Urinary bladder (tissue), 4 donors: ENCODE measurements at places on chromosomes 1 and 21. TPM values are rescaled to one million over a fixed set of nuclear protein-coding genes. Genes with fewer than 3 reads are reported as not detected.

The LYST gene
- 62.7 TPM for total RNA-seq

DNA sequence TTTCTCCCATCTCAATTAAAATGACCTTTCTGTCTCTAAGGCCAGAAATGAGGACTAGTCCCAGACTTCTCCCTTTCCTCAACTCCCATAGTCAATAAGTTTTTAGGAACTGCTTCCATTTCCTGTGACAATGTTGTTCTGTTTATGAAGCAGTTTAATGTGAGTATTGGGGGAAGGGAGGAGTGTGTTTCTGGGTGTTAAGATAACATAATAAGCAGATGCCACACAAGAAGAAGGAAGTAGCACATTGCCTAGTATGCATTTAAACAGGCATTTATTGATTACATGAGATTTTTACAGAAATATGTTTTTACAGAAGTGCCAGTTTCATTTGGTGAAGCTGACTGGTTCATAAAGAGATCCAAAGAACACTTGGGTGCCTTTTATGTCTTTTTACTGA lies 65.6 kb upstream of the TNR start:
- no peak for DNase-seq

DNA sequence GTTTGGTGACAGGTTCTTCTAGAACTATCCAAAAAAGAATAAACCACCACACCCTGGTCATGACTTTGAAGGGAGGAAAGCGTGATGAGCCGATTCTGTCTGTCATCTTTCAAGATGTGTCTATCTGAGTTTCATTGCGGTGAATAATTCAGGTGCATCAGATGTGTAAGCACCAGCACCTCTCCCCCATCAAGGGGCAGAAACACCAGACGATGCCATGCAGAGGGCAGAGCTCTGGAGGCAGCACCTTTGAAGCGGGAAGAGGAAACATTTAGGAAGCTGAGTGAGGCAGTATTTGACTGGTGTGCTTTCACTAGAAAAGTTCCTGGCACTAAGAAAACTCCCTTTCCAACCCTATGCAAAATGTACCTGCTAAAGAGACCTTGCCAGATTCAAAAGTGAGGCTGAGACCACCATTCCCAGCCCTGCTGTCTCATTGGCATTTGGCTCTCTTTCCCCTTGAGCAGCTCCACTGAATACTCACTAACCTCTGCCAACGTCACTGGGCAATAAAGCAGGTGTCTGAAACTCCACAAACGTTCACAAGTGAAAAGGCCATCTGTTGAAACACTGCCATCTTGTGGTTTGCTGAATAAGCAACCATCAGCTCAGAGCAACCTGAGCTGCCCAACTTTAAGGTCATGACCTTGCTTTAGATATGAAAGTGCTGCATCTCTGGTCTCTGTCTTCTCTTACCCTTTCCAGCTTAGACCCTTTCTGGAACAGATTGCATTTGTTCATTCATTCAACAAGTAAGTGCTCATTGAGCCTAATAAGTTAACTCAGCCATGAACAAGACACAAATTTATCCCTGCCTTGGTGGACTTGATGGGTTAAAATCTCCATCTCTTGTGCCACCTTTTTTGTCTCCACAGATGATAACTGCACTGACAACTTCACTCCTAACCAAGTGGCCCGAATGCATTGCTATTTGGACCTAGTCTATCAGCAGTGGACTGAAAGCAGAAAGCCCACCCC lies 228.6 kb downstream of the PAPPA2 start:
- no peak for DNase-seq

The SERTAD4 gene
- total RNA-seq = 6.9 TPM

- DNase-seq = peak; percentile 54
These were observed 531 bp upstream of the HMGN2 start for GRCh38 chr1:26471498-26472319.

- no peak for DNase-seq
These were observed 12.0 kb upstream of the GIPC2 start for GRCh38 chr1:78033797-78034172.

The ELAVL4 gene
- total RNA-seq = 5.7 TPM

- no peak for DNase-seq
These were observed 801 bp downstream of the TRAF5 start for GRCh38 chr1:211327346-211327921.

GRCh38 chr1:67832737-67833601 lies at the start of gene GNG12:
Gene GNG12 (minus strand): TSS chr1:67833467. CDS start chr1:67707686, 125,781 bp downstream.
- no peak for DNase-seq

The KCNJ9 gene
- total RNA-seq = 0.26 TPM

The CCDC185 gene
- not detected for total RNA-seq

DNA sequence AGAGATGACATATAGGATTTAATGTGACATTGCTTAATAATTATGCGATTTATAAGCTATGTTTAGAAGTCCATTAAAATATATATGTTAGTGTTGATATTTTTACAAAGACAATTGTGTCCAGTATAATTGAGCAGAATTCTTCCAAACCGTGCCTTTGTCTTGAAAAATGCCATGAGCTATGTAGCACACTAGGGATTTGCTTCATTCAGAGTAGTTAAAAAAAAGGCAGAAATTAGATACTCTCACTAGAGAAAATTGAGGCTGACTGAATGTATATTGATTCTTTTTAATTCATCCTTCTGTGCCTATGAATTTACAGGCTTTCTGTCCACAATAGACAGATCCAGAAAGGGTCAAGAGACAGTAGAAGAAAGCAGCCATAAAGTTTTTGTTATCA lies 429.0 kb downstream of the NEGR1 start:
- DNase-seq = no peak

DNA sequence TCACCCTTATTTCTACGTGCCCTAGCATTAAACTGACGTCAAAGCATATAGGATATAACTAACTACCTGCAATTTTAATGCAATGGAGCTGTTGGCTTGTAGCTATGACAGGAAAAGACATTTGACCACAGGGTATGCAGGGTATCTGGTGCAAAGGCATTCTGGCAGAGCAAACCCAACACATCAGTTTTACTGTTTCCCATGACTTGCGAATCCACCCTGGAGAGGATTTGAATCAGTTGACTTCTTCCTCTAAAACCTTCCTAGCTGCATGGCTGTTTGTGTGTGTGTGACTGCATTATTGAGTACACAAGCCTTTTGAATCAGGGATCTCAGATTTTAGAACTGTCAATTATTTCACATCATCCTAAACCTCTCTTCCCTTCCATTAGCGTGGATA lies 41.7 kb upstream of the SYT14 start:
- no peak for DNase-seq

DNA sequence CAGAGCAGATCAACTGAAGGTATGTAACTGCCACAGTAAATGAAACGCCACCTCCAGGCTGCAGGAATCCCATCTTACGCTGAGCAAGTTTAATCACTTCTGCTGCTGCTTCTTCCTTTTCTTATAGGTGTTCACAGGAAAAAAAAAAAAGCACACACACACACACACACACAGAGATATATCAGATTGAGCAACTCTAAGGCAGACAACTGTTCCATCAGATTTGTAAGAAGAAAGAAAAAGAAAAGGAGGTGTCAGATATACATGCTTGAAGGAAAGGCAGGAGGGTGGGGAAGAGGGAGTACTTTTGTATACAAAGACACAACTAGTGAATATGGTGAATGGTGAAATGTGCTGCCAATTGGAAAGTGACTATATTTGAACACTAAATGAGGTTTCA lies 28.6 kb downstream of the DSTYK start:
- DNase-seq = no peak

The MR1 gene
- total RNA-seq = 24.1 TPM

The SMPDL3B gene
- 0.42 TPM for total RNA-seq

GRCh38 chr1:99704356-99704816 lies 58.5 kb downstream of the PALMD start:
- no peak for DNase-seq

DNA sequence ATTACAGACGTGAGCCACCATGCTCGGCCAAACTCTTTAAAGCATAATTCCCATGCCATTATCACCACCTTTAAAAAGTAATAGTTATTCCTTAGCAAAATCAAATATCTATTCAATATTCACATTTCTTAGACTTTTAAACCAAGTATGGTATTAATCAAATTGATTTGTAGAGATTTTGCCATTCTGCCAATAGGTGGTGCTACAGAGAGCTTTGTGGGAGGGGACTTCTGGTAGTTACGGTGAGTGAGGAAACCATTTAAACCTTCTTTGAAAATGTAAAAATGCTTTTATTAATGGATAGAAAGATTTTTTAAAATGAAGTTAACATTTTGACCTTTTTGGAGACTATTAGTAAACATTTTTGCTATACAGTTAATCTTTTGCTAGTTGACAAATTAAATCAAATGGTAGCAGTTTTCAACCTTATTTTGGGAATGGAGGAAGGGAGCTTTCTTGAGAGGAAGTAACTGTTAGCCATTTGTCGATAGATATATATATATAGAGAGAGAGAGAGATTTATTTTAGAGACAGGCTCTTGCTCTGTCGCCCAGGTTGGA lies 19.3 kb downstream of the IARS2 start:
- no peak for DNase-seq

- no peak for DNase-seq
These were observed 37.8 kb downstream of the FAM78B start for GRCh38 chr1:166129006-166129405.

The MYBPHL gene
- not detected for total RNA-seq

The HHAT gene
- total RNA-seq = 10.8 TPM

DNA sequence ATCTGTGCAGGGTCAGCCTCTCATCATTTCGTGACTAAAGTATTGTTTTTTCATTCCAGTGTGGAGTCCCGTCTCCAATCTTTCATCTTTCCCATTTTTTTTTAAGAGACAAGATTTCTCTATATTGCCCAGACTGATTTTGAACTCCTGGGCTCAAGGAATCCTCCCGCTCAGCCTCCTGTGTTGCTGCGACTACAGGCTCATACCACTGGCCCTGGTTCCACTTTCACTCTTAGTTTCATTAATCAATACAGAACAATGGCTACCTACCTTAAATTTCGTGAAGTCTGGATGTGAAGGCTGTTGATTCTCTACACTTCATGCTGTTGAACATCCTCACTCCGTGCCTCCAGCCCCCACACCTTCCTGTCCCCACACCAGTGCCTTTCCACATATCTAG lies 97.7 kb upstream of the GREM2 start:
- DNase-seq = no peak

GRCh38 chr1:113742515-113742914 lies 16.8 kb downstream of the PHTF1 start:
- no peak for DNase-seq

The HCRTR1 gene
- 0.21 TPM for total RNA-seq

- DNase-seq = no peak
These were observed 3.5 kb upstream of the KRTAP27-1 start for GRCh38 chr21:30340714-30341573.

- DNase-seq = no peak
These were observed 39.4 kb downstream of the FHAD1 start for GRCh38 chr1:15286452-15286851.

The PLCH2 gene
- 7.0 TPM for total RNA-seq
